ENCODE measurements at places on chromosomes 11 and 22.

- no peak for DNase-seq
Observed at GRCh38 chr11:65479184-65480145, 19.4 kb upstream of the MALAT1 start.

GRCh38 chr11:128455766-128456165 is 131.6 kb downstream of the ETS1 start:
- DNase-seq = no peak

DNA sequence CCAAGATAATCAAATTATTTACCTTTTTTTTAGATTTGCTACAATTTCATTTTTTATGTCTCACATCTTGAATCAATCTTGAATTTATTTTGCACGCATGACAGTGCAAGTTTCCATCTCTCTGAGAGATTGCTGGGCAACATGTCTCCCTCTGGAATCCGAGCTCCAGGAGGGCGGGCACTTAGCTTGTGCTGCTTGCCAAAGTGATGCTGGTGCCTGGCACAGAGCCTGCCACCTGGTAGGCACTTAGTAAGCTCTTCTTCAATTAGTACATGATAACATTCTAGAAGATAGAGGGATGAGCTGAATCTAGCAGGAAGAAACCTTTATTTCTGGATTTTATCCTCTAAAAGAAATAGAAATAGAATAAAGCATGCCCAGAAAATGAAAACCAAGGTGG is 27.5 kb upstream of the OR9I1 start:
- DNase-seq = no peak

- DNase-seq = no peak
Observed at GRCh38 chr11:61736310-61736709, 16.1 kb upstream of the MYRF start.

- DNase-seq = no peak
Observed at GRCh38 chr11:83691451-83691950, 405.3 kb upstream of the CCDC90B start.

- DNase-seq = no peak
Observed at GRCh38 chr11:125390946-125391345, 105.1 kb downstream of the FEZ1 start.

DNA sequence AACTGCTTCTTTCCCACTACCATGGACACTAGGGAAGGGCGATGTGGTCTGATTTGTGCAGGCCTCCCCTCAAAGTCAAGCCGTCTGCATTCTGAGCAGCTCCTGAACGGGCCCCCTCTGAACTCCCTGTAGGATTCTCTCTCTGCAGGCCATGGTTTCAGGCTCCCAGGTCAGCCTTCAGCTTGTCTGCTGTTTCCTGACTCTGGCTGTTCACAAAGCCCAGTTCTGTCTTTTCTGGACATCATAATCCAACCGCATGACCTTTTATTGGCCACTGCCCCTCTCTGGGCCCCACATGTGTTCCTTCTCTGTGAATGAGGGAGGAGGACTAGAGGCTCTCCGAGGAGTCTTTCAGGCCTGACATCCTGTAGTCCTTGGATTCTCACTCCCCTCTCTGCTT is 161.0 kb downstream of the FEZ1 start:
- DNase-seq = no peak

DNA sequence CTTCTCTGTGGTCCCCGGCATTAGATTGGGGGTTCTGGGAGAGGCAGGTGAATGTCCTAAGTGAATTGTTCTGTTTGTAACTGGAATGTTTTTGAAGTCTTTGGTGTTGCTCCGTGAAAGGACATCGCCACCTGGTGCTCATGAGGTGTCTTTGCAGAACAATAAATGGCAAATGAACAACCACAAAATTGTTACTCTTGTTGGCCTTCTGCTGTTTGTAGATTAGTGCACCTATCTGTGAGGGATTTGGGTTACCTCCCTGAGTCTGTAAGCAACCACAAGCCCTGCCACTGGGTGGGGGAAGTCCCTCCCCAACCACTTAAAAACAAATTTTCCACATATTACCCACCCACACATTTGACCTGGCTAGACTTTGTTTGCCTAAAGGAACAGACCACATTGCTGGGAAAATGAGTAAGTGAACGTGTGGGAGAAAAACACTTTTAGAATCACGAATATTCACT is 4.7 kb downstream of the MPEG1 start:
- DNase-seq = peak; percentile 18

- DNase-seq = no peak
Observed at GRCh38 chr11:20874358-20874757, 205.0 kb downstream of the NELL1 start.

DNA sequence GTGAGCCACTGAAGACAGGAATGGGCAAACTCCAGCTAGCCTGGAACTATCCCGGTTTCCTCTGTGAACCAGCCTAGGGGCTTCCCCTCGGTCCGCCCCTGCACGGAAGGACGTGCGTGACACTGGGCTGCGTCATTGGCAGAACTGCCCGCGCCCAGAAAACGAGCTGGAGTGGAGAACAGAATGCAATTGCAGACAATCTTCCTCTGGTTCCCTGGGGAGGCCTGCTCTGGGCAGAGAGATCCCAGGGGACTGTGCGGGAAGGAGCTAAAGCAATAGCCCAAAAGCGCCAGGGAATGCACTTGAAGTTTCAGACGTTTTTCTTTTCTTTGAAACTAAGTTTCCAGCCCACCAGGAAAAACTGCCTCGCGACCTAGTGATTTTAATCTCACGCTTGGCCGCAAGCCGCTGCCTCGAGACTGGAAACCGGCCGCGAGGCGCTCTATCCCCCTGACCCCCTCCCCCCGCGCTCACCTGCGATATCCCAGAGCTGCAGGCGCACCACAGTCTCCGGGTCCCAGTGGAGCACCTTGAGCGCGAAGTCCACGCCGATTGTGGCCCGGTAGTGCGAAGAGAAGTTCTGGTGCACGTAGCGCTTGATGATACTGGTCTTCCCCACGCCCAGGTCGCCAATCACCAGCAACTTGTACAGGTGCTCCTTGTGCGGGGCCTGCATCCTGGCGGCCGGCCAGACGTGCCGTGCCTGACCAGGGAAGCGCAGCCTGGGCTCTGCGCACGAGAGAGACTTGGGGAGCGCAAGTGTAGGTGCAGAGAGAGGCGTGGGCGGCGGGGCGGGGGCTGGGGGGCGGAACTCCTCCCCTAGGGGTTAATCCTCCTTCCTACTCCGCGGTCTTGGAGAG is at the start of gene RAB38:
Gene RAB38, minus strand, starts transcription at position 735 of the 860 bp plus-strand sequence. Its CDS starts 59 bp downstream, at position 676.
- DNase-seq = no peak

GRCh38 chr22:46224044-46224897 is 25.8 kb downstream of the CDPF1 start:
- DNase-seq = no peak

- DNase-seq = no peak
Observed at GRCh38 chr22:34997633-34998299, 68.2 kb upstream of the ISX start.

- DNase-seq = no peak
Observed at GRCh38 chr11:12126344-12127019, 16.1 kb downstream of the MICAL2 start.

GRCh38 chr11:67538306-67538705 is 15.1 kb upstream of the CABP2 start:
- DNase-seq = no peak

- no peak for DNase-seq
Observed at GRCh38 chr11:119108857-119109221, 1.7 kb downstream of the C2CD2L start.

- peak; percentile 86 for DNase-seq
Observed at GRCh38 chr22:37607010-37607934, 1.4 kb upstream of the GGA1 start.

DNA sequence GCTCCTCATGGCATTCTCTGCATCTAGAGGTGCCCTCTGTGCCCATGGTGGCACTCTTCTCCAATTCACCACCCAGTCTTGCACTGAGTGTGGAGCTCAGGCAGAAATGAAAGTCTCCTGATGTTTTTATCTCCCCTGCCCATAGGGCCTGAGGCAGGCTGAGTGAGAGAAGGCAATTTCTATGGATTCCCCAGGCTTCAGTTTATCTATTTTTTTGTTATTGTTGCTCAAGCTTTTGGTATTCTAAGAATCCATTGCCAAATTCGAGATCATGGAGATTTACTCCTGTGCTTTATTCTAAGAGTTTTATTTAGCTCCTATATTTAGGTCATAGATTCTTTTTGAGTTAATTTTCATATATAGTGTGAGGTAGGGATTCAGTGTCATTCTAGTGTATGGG is 40.7 kb downstream of the TSPAN18 start:
- DNase-seq = no peak

GRCh38 chr22:46066691-46067090 is 83.6 kb upstream of the PPARA start:
- no peak for DNase-seq

GRCh38 chr11:115126515-115127208 is 377.6 kb downstream of the CADM1 start:
- no peak for DNase-seq

DNA sequence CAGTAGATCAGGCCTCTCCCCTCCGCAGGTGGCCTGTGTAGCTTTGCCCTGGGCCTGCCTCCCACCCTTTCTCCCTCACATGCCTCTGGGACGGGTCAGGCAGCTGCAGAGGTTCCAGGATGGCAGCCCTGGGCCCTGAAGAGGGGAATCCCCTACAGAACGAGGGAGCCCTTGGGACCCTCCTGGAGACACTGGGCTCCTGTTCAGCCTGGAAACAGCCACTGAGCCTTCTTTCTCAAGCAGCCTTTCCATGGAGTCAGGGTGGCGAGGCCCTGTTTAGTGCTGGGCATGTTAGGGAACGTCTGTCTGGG is 720.9 kb downstream of the BRD1 start:
- no peak for DNase-seq

DNA sequence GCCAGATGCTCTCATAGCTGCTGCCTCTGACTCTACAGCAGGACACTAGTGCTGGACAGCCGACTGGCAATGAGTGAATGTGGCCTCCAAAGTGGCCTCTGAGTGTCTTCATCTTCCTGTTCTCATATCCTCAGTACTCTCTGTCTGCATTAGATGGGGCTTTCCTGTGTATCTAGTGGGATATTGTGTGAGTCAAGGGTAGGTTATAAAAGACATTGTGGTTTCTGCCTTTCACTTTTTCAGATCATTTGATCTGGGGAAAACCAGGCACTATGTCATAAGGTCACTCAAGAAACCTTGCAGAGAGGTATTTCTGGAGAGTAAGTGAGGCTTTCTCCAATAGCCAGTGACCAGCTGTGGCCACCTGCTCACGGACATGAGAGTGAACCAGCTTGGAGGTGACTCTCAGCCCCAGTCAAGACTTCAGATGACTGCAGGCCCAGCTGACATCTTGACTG is 333.6 kb upstream of the NCAM1 start:
- no peak for DNase-seq

- no peak for DNase-seq
Observed at GRCh38 chr11:67269401-67270255, 3.4 kb downstream of the GRK2 start.

GRCh38 chr11:117217141-117218084 is 14.5 kb downstream of the PCSK7 start:
- no peak for DNase-seq

GRCh38 chr11:35276396-35277145 is 137.6 kb downstream of the CD44 start:
- no peak for DNase-seq

DNA sequence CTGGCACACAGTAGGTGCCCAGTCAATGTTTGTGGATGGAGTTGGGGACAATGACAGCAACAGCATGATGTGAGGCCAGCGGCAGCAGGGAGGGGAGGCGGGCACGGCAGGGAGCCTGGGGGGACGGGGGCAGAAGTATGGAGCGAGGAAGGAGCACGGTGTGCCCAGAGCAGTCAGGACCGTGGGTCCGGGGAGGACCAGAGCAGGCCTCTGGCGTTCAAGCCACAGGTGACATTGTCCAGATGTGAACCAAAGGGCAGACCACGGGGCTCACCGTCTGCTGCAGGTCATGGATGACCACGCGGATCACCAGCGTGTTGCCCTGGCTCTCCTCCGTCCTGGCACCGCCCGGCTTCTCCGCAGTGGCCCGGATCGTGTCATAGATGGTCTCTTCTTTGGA is 105.5 kb downstream of the SHANK2 start:
- DNase-seq = no peak

GRCh38 chr11:76597533-76598425 is 72.8 kb downstream of the LRRC32 start:
- DNase-seq = no peak

GRCh38 chr22:38435010-38435409 is 20.0 kb downstream of the KCNJ4 start:
- DNase-seq = no peak

GRCh38 chr11:74144592-74144991 is 26.2 kb downstream of the C2CD3 start:
- no peak for DNase-seq

- no peak for DNase-seq
Observed at GRCh38 chr11:84071851-84072250, 785.7 kb upstream of the CCDC90B start.

DNA sequence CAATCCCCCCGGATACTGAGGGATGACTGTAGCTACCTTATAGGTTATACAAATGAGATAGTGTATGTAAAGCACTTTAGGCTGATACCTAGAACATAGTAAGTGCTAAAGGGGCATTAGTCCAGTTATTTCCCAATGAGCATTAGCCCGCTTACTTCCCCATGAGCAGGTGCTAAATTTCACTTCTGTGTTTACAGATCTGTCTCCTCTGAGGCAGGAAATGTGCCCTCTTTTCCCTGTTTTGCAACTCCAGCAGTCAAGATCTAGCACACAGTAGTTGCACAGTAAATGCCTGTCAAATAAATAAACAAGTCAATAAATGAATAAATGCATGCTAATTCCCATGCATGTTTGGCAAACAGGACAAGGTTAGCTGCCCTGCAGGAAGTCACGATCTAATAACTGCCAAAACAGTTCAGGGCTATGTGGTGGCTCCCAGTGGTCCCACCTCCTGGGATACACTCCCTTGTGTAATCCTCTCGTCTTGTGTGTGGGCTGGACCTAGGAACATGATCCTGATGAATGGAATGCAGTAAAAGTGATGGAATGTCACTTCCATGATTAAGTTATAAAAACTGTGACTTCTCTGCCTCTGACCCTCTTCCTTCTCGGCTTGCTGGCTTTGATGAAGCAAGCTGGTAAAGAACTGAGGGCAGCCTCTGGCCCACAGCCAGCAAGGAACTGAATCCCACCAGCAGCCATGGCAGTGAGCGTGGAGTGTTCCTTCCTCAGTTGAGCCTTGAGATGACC is 459.0 kb downstream of the SOX6 start:
- DNase-seq = no peak

- DNase-seq = no peak
Observed at GRCh38 chr11:65355776-65356393, 1.3 kb downstream of the TIGD3 start.

DNA sequence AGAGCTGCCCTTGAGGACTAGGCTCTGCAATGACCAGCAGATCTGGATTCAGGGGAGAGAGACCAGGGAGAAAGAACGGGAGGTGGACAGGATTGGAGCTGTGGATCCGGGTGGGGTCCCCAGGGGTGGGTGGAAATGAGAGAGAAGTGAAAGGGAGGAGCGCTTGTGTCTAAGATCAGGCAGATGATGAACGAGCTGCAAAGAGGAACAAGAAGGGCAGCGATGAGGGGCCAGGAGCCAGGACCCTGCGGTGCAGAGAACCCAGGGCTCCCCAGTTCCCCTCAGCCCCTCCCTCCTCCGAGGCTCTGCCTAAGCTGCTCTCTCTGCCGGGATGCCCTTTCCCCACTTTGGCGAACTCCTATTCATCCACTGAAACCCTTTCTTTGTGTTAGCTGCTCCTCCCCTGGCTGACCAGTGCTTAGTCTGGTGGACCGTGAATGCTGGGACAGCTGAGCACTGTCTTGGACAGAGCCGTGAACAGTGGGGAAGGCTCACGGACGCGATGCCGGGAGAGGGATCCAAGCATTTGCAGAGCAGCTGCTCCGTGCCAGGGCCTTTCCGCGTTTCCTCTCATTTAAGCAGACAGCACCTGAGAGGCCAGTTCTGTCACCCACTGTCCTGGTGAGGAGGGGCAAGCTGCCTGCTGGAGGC is 35.9 kb downstream of the SHISAL1 start:
- DNase-seq = no peak

- no peak for DNase-seq
Observed at GRCh38 chr11:121567995-121568394, 115.2 kb upstream of the SORL1-AS1 start.

GRCh38 chr11:125494974-125495725 is 915 bp downstream of the FEZ1 start:
- no peak for DNase-seq

All from stimulated activated CD4-positive, alpha-beta T cell treated with anti-CD3 and anti-CD28 coated beads, Interleukin-1b, Interleukin-23, amount 100 ng/mL, for 1 hour (primary cell).